ENCODE measurements at places on chromosomes 6 and 20.

DNA sequence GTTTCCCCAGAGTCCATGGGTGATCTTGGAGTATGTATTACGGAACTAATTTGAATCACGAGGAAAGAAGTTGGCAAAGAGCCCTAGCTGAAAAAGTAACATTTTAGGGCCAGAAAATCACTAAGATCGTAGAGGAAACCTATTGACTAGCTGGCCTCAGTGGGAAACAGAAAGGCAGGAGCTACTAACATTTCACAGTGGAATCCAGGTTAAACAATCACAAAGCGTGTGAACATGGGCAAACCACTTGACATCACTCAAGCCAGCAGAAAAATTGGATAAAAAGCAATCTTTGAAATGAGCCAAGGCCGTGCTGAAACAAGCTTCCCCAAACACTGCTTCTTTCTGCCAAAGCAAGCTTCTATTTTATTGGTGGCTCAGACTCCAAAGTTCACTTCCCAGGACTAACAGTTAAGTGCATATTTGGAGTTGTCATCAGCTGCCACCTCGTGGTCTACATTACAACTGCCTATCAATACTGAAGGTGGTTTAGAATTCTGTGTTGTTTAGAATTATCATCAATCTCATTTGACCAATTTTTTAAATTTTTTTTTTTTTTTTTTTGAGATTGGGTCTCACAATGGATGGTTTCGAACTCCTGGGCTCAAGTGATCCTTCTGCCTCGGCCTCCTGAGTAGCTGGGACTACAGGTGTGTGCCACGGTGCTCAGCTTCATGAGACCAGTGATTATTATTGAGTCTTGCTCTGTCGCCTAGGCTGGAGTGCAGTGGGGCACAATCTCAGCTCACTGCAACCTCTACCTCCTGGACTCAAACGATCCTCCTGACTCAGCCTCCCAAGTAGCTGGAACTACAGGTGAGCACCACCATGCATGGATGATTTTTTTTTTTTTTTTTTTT, 10.6 kb downstream of the RPS10 start:
- peak; percentile 56 for DNase-seq

- no peak for DNase-seq
Observed at GRCh38 chr20:45392733-45393132, 14.6 kb upstream of the TP53TG5 start.

DNA sequence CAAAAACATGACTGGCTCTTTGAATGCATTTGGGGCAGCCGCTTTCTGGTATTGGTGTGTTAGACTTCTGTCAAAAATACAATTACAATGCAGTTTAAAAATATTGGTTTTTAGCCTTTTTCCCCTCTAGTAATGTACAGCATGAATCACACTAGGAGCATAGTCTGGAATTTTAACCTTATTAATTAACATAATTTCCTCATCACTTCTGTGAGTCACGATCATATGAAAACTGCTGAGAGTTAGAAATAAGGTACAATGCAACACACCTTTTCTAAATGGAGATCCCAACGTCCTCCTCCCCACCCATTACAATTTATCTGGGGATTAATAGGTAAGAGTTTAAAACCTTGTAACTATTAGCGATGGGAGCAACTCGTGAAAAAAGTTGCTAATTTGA, 297.1 kb upstream of the RIMS1 start:
- no peak for DNase-seq

- no peak for DNase-seq
Observed at GRCh38 chr20:43739148-43739749, 12.4 kb upstream of the GTSF1L start.

- DNase-seq, result peak; percentile 1
Observed at GRCh38 chr6:114342086-114342825, 567 bp downstream of the HS3ST5 start.

- no peak for DNase-seq
Observed at GRCh38 chr20:45836841-45837240, 3.2 kb downstream of the SNX21 start.

DNA sequence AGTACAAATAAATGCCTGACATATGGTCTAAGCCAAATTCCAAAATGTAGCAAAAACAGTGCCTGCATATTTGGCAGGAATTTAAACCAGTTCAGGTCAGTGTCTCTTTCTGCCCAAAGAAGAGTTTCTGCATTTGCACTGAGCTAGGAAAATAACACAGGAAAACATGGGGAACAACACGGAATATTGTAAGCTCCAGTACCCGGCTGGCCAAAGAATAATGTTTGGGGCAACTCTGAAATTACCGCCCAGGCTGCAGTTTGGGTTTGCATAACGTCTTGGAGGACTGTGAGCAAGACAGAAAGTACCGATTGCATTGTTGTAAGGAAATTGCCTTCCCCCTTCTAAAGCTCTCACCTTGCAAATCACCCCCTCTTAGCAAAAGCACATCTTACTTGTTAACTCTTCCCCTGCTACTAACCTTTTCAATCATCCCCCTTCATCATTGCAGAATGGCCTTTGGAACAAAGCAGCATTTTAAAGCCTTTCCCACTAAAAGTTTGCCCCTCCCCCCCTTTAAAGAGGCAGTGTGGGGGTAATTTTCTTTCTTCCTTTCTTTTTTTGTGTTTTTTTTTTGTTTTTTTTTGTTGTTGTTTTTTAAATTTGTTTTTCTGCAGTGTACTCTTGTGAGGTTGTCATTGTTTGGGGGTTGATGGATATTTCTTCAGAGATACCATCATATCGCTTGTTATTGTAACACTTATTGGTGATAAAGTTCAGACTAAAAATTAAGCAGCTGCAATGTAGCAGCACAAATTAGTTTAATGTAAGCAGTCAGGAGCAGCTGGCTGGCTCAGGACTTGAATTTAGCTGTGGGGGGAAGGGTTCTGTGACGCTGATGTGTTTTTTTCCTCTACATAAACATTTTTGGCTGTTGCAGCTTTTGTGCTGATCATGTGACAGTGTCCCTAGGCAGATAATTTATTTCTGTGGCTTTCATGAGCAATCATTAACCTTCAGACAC, 100.0 kb upstream of the CITED2 start:
- DNase-seq, result peak; percentile 39

Data from fibroblast of skin of right biceps (primary cell).